ENCODE measurements at places on chromosomes 6 and 20.

- DNase-seq, result no peak
Measured at GRCh38 chr6:13046084-13046483, 282.3 kb downstream of the TBC1D7 start.

DNA sequence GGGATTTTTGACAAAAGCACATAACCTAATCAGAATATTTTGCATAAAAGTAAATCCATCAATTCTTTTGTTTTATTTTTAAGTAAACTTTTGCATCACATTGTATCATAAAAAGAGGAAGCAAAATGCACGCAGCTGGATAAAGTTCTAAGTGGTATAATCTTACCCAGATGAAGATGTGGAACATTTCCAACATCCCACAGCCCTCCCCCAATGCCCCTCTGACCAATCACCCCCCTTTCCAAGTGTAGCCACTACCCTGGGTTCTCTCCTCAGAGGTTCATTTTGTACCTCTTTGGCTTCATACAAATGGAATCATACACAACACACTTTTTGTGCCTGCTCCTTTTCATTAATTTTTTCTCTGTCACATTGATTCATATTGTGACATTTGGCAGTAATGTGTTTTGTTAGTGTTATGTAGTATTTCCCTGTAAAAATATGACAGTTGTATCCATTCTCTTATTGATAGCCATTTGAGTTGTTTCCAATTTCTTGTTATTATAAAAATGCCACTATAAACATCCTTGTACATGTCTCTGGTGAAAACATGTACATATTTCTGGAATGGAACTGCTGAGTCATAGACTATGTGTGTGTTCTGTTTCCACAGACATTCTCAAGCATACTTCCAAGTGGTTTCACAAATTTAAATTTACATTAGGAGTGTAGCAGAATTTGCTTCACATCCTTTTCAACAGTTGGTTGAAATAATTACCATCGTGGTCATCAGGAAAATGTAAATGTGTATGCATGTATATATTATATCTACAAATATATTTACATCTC lies 92.9 kb upstream of the SYNDIG1 start:
- DNase-seq, result peak; percentile 35

DNA sequence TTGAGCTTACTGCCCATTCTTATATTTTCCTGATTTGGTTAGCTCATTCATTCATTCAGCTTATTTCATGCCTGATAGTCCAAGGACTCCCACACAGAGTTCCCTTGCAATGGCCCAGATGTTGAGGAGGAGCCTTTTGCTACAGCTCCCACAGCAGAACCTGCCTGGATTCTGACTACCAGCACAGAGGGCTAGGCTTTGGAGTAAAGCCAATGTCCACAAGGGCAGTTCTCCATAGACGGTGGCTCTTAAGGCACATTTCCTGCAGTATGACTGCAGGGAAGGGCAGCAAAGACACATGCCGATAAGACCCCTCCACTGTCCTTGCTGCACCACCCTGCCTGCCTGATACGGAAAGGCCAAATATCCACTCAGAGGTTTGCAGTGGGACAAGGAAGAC lies 112.3 kb upstream of the SYNDIG1 start:
- DNase-seq, result no peak

- no peak for DNase-seq
Measured at GRCh38 chr20:58568126-58568482, 52.9 kb upstream of the APCDD1L start.

- no peak for DNase-seq
Measured at GRCh38 chr20:19543101-19543500, 215.0 kb upstream of the RIN2 start.

GRCh38 chr6:165052561-165053480 lies 256.6 kb downstream of the C6orf118 start:
- no peak for DNase-seq

- no peak for DNase-seq
Measured at GRCh38 chr6:18400831-18401446, 13.8 kb downstream of the RNF144B start.
